ENCODE measurements at places on chromosomes 5 and 9. TPM values are rescaled to one million over a fixed set of nuclear protein-coding genes. Genes with fewer than 3 reads are reported as not detected.

ZFR gene
- polyA plus RNA-seq: 30.4 TPM

GRCh38 chr5:38799556-38800377, 46.0 kb upstream of the OSMR start:
- DNase-seq: no peak

INSL6 gene
- not detected for polyA plus RNA-seq

GARIN3 gene
- not detected for polyA plus RNA-seq

CCDC107 gene
- polyA plus RNA-seq: 21.3 TPM

GAS1 gene
- polyA plus RNA-seq: 0.54 TPM

Measured in small intestine (tissue), 16 donors.